ENCODE measurements at places on chromosomes 2 and 18.
A peak's percentile ranks its signal among the peaks of the same experiment; 100 is the strongest.

DNA sequence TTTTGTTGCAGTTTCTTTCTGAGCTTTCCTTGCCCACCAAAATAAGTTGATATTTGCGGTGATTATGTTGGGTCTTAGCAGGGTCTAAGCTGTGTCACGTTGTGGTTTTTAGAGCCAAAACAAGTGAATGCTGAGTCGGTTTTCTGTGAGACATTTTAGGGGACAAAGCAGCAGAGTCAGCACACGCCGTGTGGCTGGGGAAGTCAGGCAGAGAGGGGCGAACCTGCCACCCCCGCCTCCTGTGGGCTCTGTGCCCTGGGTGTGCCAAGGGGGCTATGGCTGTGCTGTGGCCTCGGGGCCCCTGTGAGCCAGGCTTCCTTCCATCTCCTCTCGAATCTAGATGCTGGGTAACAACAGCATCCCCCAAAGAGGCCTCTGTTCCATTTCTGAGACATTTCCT, 30.8 kb upstream of the TMEM87B start:
- no peak for DNase-seq

GRCh38 chr2:136248242-136248641, 130.3 kb upstream of the CXCR4 start:
- DNase-seq = peak; percentile 53

GRCh38 chr2:230216489-230216888, 3.3 kb downstream of the SP110 start:
- DNase-seq = no peak

DNA sequence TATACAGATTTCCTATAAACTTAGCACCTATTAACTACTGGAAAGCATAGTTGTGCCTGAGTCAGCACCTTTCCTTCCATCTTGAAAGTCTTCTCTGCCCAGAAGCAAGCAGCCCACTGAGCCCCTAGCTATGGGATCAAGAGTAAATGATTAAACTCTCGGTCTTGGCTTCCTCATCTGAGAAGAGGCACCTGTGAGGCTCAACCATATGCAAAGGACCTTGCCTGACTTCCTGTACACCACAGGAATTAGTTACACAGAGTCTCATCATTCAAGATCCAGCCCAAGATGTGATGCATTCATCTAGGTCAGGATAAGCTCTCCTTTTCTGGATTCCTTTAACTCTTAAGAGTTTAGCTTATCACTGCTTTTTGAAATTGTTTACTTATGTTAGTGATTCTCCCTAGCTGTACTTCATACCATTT, 96.0 kb downstream of the CDH2 start:
- DNase-seq = peak; percentile 60

DNA sequence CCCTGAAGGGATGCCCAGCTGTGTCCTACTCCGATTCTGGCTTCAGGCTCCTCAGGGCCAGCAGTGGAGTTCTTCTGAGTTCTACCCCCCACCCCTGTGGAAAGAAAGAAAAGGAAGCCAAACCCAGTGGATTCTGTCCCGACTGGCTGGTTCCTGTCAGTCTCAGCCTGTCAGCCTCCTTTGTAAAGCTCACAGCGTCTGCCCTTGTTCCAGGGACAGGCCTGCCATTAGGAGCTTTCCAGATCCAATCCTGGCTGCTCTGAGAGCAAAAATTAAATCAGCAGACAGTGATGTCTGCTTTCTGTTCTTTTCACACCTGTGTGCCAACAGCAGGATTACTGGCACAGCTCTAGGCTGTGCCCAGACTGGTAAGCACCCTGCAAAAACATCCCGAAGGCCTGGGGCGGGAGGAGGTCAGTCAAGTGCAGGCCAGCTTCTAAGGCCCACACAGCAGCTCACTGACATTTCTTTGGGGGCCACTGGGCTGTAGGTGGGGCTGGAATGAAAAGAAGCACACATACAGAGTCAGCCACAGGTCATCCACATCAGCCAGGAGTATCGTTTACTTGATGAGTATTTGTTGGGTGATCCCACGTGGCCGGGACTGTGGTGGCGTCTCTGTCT, 69.1 kb downstream of the EHD3 start:
- no peak for DNase-seq

DNA sequence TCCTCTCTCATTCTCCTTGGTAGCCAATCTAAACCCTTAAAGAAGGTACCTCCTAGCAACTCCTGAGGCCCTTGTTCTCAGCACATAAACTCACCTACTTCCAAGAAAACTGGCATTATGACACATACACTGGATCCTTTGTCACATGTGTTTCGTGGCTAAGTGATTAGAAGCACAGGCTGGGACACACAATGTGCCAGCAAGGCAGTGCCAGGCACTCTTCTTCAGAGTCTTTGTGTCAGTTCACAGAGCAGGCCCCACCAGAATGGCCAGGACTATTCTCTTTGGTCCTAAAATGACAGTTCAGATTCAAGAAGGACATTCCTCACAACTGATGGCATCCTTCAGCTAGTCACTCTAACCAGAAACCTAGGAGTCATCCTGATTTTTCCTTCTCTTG, 40.3 kb downstream of the SMC6 start:
- DNase-seq = no peak

DNA sequence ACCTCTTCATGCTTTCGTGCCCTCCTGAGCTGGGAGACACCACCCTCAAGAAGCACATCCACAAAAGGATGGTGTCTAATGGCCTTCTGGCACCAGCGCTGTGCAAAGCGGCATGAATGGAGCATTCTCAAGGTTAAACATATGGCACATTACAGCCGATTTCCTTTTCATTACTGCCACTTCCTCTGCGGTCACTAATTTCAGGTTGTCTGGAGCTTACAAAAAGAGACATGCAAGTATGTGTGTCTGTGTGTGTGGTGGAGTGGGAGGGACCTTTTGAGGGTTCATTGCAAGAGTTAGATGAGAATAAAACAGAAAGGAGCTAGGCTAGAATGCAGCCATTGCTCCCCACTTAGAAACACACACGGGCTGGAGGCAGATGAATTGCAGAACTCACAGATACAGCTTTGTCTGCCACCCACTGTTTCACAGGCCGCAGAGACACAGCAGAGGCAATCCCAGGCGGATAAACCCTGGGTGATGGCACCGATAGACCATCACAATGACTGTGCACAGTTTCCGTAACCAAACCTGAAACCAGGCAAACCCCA, 76.0 kb downstream of the TGIF1 start:
- peak; percentile 56 for DNase-seq

- DNase-seq = no peak
Measured at GRCh38 chr18:48636436-48636835, 97.6 kb downstream of the CTIF start.

- peak; percentile 80 for DNase-seq
Measured at GRCh38 chr2:119240311-119241204, 16.9 kb downstream of the STEAP3 start.

DNA sequence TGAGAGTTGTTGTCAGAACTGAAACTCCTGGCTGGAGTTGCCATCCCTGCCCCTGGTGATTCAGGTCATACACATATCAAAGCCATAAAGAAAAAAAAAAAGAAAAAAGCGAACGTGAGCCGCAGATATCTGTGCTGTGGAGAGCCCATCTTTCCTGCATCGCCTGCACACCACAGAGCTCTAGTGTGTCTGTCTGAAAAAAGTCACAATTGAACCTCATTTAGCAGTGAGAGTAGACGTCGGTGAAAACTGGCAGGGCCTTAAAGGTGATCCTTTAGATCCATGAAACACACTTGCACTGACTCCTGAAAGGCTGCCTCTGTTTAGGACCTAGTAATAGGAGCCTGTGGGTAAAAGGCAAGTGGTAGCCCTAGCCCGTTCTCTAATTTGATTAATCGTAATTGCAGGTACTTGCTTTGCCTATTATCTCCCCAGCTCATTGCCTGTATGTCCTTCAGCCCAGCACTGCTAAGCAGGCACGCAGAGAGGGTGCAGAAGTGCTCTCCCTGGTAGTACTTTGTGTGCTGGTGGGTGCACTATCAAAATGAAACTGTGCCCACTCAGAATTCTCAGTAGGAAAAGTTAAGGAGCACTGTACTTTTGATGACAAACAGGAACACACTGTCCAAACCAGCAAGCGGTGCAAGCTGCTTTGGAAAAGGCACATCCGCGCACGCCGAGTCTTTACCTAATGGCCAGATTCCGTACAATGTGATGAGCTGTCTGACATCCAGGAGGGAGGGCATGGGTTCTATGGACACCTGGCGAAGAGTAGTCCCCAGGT, 103.5 kb upstream of the ASB18 start:
- no peak for DNase-seq

- DNase-seq = no peak
Measured at GRCh38 chr18:34352385-34353163, 127.9 kb upstream of the NOL4 start.

DNA sequence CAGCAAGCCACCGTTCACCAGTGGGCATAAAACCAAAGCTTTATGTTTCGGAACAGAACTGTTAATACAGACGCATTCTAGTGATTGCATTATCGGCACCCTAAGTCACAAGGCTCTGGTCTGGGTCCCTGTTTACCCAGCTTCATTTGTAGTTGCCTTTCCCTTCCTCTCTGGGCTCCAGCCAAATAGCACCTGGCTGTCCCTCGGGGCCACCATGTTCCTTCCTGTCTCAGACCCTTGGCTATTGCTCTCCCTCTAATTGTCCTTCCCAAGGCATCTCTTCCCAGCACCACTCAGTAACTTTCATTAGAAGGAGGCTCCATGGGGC, 75.3 kb downstream of the SDC1 start:
- no peak for DNase-seq

DNA sequence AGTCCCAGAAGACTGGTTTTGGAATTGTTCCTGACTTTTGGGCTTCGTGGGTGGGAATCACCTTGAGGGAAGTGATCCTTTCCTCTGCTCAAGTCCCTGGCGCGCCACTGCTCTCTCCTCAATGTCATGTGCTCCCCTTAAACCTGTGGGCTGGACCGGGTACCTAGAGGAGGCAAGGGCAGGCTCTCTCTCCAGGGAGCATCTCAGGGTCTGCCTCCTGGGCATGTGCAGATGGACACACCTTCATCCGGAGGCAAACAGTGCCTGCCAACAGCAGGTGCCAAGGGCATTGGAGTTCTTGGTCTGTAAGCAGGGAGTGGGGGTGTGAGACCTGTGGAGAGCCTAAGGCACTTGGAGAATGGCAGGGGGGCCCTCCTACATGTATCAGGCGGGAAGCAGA, 142.6 kb downstream of the INHBB start:
- no peak for DNase-seq

DNA sequence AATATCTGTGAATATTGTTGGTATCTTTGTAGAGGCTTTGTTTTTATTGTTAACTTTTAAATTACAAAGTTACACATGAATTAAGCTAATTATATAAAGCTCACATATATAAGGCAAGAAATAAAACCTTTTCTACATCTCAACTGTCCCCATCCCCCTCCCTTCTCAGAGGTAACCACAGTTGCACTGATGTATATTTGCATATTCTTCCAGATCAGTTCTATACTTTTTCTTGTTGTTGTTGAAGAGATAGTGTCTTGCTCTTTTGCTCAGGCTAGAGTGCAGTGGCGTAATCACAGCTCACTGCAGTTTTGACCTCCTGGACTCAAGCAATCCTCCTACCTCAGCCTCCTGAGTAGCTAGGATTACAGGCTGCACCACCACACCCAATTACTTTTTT, 36.0 kb upstream of the CDC42EP3 start:
- no peak for DNase-seq

- no peak for DNase-seq
Measured at GRCh38 chr2:133437492-133437891, 130.8 kb downstream of the NCKAP5 start.

GRCh38 chr2:3294493-3294892, 83.1 kb downstream of the EIPR1 start:
- no peak for DNase-seq

DNA sequence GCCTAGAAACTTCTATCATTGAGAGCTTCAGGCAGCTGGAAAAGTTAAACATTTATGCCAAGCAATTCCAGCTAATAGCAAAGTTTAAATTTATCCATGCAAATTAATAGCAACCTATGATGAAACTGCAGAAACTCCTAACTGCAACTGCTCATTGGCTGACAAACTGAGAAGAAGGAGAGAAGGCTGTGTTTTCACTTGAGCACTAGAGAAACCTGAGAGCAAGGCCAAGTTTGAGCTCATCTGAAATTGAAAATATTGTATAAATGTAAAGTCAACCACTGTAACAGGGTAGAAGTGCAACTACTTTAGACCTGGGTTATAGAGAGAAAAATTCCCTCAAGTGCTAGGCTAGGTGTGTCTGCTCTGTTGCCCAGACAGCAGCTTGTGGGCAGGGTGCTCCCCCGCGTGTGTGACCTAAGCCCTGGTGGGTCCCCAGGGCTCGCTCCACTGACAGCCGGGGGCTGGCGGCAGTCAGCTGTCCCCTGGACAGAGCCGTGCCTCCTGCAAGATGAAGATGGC, 50.2 kb downstream of the CABYR start:
- no peak for DNase-seq

GRCh38 chr18:48942086-48942485, 8.7 kb downstream of the SMAD7 start:
- no peak for DNase-seq

- DNase-seq = peak; percentile 92
Measured at GRCh38 chr2:162242586-162243280, 512 bp downstream of the FAP start.

GRCh38 chr2:61978522-61978921, 73.0 kb downstream of the COMMD1 start:
- no peak for DNase-seq

DNA sequence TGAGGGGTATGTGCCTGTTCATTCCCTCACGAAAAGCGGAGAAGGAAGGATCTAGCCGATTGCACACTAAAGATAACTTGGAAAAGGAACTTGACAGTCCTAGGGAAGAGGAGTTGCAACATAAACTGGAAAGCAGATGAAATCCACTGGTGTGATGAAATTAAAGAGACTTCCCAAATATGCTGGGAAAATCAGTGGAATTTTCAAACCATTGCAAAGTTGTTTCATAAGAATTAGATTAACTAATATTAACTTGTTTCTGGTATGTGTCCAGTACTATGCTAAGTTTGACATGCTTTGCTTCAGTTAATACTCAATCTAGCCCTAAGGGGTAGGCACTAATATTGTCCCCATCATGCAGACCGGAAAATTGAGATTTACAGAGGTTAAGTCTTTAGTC, 222.7 kb downstream of the IKZF2 start:
- DNase-seq = peak; percentile 28

DNA sequence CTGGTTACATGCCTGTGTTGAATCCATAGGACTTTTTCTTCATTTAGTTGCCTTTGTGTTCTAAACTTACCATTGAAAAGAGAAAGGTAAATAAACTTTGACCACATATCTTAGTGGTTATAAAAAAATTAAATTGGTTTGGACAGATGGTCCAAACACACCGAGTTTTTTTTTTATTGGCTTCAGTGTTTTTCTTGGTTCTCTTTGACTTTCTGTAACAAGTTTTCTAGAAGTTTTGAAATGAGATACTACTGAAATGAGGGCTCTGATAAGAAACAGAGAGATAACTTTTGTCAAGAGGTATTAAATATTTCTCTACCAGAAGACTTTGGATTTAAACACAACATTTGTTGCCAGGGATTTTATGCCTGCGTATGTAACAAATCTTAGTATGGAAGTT, 20.7 kb downstream of the SPTBN1 start:
- no peak for DNase-seq

DNA sequence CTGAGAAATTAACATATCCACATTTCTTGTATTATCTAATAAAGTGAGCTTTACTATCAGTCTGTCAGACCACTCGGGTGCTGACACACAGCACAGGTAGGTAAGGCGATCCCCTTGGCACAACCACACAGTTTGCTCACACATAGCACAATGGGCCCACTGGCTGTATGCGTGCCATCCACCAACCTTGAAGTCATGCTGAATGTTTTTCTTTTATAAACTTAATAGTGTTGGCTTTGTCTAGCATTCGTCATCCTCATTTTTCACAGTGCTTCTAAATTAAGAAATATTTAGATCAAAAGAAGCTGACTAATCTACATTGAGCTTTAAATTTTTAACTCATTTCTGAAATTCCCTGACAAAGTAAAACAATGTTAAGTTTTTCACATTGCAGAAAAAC, 50.0 kb upstream of the PAPOLG start:
- no peak for DNase-seq

- DNase-seq = no peak
Measured at GRCh38 chr2:59733970-59734369, 819.5 kb downstream of the BCL11A start.
